ENCODE measurements at places on chromosomes 4 and X.

DNA sequence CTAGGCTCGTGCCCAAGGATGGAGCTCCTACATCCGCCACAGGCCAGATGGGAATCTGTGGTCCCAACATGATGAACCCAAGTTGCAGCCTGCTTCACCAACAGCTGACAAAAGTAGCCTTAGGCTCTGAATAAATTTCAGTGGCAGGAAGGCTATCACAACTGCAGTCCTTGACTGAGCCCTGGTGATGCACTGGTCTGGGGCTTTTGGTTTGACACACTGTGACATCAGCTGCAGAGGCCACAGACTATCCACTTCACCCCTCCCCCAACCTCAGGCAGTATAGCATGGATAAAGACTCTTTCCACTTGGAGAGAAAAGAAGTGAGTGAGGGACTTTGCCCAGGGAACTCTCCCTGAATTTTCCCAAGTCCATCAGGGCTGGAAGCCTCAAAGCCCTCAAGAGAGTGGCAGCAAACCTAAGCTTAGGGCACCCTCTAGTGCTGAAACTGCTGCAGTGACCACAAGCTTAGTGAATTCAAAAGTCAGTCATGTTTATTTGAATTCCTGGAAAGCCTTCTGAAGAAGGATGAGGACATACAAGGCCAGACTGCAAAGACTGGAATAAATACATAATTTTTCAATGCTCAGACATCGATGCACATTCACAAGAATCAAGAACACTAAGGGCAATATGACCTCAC lies 135.0 kb upstream of the TENT5D start:
- no peak for DNase-seq

DNA sequence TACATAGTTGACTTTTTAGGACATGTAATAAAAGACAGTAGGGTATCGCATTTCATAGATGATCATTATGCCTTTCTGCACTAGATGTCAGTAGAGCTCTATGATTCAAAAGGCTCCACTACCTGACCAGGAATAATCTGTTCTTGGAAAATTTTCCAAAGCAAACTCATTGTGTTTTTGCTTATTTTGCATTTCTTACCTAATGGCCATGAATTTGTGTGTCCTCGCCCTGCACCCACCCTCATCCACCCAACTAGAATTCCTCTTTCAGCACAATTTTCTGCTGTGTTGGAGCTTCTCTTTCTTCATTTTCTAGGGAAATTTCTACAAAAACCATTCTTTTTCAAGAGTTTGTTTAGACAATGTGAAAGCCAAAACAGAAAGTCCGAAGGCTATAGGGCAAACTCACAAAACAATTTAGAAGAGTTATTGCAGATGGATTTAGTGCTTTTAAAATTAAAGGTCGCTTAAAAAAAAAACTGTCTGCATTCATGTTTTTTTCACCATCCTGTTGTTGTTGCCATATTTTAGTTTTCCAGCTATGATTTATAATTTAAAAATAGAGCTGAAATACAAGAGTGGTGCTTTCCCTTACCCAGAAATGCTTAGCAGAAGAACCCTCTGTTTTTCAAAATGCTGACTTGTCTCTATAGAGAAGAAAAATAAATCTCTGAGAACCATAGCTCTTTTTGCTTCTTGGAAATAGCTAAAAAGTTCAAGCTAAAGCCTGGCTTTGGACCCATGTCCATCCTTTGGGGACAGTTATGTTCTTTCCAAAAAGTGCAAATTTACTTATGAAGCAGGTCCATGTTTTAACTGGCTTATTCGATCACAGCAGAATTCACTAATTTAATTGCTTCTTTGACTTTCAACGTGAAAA lies 183.7 kb downstream of the SPATA18 start:
- no peak for DNase-seq

DNA sequence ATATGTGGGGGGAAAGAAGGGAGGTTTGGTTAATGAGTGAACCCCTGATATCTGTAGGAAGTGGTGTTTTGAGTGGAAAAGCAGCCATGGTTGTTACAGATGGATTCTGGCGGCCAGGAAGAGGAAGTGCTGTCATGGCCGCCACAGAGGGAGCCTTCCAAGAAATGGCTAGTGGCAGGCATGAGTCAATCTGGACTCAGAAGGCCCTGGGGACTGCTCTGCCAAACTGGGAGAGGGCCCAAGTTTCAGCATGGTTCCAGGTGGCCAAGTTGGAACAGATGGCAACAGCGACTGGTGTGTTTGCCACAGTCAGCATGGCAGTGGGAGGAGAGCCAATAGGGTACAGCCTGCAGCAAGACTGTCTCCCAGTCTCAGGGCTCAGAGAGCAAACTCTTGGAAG lies 32.5 kb downstream of the ETDB start:
- no peak for DNase-seq

DNA sequence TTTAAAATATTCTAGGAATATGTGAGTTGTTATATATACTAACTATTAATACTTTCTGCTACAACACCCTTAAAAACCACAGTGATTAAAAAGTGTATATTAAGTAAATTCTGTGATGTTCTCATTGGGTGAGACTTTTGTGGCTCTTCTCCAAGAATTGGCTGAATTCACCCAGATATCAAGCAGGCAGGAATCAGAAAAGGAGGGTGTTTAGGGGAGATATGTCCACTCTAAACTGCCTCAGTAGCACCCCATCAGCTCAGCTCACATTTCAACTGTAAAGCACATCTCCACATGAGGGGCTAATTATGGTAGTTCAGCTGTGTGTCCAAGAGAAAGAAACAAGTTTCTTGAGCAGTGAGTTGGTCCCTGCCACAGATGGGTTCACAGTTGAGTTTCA lies 165.0 kb downstream of the GALNTL6 start:
- DNase-seq: no peak

DNA sequence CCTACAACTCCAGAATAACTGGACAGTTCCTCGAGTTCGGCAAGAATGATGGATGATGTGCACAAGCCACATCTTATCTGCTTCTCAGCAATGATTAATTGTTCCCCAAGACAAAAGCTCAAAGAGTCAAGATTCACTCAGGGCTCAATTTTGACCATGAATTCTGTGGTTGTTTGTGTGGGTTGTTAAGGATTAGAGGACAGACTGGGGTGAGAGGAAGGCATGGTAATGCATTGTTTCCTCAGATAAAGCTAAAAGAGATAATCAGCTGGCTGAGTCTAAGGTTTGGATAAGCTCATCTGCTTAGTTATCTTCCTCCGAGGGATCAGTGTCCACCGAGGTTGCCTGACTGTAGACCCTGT lies 161.0 kb downstream of the CPEB2 start:
- DNase-seq: no peak

- no peak for DNase-seq
Measured at GRCh38 chr4:55491486-55491885, 55.2 kb downstream of the CLOCK start.

DNA sequence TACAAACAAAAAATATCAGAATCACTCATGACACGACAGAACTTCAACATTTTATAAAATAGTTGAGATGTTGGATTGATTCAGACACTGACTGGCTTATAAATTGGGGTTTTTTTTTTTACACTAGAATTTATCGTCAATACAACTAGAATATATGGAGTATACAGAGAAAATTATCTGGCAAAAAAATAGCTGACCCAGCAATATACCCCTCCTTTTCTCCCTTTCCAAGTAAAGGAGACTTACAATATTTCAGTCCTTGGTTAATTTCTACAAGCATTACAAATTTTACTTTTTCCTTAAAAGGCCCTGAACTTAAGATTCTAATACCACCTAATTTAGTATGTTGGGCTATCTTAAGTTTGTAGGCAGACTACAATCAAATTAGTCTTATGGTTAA lies 76.3 kb downstream of the LCORL start:
- no peak for DNase-seq

DNA sequence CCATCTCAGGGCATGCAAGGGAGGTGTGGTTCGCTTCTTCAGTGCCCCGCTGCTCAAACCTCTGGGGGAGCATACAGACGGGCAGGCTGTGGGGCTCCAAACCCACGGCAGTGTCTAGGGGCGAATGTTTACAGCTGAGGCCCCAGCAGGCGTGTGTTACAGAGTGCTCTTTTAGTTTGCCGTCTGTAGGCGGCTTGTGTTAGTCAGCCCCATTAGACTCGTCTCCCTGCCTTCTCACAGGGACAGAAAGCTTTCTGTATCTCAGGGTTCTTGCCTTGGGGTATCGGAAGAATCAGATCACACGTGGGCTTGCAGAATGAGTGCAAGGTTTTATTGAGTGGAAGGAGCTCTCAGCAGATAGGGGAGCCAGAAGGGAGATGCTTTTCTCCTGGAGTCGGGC lies 10.6 kb downstream of the RS1 start:
- DNase-seq: no peak

DNA sequence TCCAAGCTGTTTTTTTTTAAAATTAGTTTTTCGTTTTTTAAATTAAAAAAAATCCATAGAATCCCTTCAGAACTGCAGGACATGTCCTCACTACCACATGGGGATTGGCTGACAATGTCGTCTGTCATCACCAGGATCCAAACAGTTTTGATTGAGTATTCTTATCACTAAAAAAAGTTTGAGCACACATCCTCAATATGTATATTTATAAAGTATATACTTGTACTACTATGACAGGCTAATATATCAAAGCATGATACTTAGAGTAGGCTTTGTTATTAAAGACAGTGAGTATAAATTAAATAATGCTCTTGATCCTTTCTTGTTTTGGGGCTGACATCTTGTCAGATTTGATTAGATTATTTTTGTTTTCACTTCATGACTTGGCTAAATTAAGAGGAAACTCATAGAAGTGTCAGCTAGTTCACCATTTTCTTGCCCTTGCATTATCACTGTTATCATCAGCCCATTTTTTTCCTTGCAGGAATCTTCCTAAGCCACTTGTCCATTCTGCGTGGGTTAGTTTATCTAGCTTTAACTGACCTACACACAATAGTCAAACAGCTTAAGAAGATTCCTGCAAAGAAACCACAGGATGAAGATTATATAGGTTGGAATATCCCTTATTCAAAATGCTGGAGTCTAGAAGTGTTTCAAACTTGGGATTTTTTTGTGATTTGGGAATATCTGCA lies 92.8 kb downstream of the AMMECR1 start:
- DNase-seq: no peak

GRCh38 chrX:129641941-129642340 lies 12.8 kb downstream of the APLN start:
- no peak for DNase-seq

GRCh38 chr4:8556341-8557150 lies 23.6 kb upstream of the GPR78 start:
- DNase-seq: no peak

DNA sequence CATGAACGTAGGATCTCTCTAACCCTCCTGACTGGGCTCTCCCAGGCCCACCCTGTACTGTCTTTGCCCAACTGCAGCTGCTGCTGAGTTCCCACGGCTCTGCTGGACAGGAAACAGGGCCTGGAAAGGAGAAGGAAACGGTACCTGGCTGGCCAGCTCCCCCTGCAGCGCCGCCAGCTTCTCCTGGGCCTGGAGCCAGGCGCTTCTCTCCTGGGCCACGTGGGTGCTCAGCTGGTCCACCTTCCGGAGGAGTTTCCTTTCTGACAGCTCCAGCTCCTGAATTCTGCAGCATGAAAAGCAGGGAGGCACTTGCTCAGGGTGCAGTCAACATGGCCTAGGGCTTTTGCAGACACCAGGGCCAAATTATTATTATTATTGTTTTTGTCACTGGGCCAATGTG lies 6.5 kb downstream of the C4orf50 start:
- no peak for DNase-seq

- DNase-seq: no peak
Measured at GRCh38 chr4:138555584-138555983, 313.4 kb upstream of the SLC7A11 start.

DNA sequence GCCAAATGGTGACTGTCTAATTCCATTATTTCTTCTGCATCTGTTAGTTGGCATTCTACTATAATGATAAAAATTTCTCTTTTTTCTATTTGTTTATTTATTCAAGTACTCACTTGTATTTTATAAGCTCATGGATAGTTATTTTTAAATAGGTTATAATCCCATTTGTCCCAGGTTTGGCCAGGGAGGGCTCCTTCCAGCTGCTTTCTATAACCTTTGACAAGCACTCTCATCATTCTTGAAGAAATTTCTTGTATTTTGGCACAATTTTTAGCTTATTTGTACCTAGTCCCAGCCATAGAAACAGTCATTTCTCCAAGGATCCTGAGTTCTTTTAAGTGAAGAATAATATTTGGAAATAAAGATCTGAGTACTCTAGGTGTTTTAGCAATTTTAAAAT lies 1038.6 kb upstream of the AGA start:
- no peak for DNase-seq

DNA sequence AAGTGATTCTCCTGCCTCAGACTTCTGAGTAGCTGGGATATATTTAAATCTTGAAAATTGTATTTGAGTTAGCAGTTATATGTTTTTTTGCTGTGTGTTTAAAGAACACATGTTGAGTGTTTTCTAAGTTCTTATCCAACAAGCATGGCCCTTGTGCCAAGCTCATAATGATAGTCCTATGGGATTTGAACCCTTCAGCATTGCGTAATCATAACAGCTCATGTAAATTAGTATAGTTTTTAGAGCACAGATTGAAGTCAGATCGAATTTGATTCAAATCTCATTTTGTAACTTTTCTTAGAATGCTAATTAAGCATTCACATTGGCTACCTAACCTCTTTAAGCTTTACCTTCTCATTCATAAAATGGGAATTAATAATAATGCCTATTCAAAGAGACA lies 12.2 kb downstream of the FAM149A start:
- DNase-seq: no peak

DNA sequence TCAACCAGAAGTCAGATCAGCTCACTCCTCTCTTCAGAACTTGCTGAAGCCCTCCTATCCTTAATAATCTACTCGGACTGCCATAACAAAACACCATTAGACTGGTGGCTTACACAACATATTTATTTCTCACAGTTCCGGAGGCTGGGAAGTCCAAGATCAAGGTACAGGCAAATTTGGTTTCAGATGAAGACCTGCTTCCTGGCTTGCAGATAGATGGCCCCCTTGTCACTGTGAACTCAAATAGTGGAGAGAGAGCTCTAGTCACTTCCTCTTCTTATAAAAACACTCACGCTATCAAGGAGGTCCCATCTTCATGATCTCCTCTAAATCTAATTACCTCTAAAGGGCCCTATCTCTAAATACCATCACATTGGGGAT lies 125.1 kb downstream of the CAMK2D start:
- DNase-seq: no peak

- DNase-seq: no peak
Measured at GRCh38 chr4:38716256-38716655, 52.3 kb downstream of the KLF3 start.

DNA sequence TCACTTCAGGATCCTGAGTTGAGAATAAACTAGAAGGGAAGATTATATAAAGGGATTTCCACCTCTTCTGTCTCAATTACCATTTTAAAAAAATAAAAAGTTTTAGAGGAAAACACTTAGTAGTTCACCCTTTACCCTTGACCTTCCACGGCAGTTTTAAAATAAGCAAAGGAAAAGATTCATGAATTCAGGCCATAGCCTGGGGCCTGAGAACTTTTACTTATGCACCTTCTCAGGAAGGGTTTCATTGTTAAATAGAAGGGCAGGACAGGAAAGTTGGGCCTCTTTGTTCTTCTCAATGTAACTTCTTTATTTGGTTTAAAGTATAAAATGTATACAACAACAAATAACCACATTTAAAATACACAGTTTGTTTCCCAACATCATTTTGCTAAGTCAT lies 54.9 kb downstream of the PKD2 start:
- no peak for DNase-seq

Data from activated CD8-positive, alpha-beta memory T cell treated with anti-CD3 and anti-CD28 coated beads for 48 hours (primary cell).